ENCODE measurements at places on chromosomes 2 and 18.

DNA sequence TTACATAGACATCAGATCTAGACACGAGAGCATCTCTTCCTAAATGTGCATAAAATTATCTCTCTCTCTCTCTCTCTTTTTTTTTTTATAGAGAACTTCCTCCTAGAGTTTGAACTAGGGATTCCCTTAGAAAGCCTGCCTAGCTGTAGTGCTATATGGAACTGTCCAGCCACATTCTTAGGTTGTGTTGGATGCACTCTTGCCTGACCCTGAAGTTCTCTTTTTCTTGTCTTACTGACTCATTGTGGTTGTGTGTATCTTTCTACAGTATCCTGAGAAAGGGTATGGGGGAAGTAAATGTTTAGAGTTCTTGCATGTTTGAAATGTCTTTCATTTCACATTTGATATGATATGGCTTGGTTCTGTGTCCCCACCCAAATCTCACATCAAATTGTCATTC lies 368.2 kb downstream of the CDH2 start:
- no peak for DNase-seq

DNA sequence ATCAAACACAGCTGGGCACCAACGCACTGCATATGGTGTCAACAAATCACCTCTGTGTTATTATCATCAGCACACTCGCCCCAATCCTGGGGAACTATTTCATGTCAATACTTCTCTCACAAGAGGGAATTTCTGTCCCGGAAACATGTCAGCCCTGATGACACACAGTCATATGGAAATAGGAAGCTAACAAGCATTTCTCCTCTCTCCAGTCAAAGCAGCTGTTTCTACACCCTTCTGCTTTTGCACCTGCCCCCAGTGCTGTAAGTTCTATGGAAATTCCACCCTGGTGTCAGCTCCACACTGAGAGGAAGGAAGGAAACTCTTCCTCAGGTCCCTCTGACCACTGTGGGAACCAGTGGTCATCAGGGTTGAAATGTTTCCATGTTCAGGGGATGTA lies 447.6 kb upstream of the ID2 start:
- no peak for DNase-seq

DNA sequence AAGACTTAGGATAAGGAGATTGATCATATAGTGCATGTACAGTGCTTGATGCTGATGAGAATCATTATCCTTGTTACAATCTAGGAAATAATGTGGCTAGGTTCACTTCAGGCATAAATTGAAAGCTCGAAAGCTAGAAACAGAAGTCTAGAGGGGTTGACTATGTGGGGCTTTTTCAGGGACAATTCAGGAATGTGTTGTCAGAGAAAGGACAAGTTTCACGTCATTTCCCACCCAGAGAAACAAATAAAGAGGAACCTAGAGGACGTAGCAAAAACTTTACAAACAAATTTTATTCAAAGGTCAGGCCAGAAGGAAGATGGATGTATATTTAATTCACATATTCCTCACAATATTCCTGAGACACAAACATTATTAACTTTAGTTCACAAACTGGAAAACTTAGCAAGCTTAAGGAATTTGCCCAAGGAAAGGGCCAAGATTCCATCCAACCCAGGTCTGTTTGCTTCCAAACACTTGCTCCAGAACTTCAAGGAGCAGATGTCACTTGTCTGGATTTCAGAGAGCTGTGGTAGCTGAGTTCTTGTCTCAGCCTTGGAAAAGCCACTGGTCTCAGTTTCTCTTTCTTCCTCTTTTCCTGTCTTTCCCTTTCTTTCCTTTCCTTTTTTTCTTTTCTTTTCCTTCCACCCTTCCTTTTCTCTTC lies 7.4 kb downstream of the CYRIA start:
- DNase-seq, result no peak

- no peak for DNase-seq
These were observed 240.2 kb downstream of the KCNS3 start for GRCh38 chr2:18118703-18119102.

GRCh38 chr18:11808001-11808855 lies 43.0 kb upstream of the CHMP1B start:
- DNase-seq, result peak; percentile 17

DNA sequence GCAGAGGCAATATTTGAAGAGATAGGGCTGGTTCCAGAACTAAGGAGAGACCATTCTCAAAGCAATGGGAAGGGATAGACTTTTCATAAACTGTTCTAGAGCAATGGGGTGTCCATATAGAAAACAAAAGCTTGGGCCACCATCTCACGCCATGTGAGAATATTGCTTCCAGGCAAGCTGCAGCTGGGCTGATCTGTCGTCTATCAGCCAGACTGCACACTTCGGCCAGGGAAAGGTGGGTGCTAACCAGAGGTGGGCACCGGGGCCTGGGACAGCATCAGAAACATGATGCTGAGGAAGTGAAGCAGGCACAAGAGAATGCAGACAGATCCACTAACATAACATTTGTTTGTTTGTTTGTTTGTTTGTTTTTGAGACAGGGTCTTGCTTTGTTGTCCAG lies 43.7 kb downstream of the MYO7B start:
- DNase-seq, result no peak

DNA sequence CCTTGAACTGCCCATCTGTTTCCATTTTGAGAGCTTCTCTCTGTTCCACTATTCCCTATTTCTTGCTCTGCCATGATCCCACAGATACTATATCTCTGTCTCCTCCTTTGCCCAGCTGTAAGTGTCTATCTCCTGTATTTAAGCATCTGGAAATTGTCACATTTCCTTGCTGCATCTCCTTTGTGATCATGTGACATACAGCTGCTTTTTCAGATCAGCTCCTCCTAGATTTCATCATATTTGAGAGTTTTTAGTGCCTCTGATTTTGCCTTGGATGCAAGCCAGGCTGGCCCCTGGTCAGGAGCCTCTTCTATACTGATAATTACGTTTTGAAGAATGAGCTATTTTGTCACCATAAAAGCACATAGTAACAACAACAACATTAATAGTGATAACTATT lies 131.7 kb upstream of the TNP1 start:
- DNase-seq, result no peak

GRCh38 chr2:216636551-216637450 lies 3.6 kb downstream of the IGFBP2 start:
- no peak for DNase-seq

- no peak for DNase-seq
These were observed 18.7 kb upstream of the ACVR1 start for GRCh38 chr2:157894694-157895435.

DNA sequence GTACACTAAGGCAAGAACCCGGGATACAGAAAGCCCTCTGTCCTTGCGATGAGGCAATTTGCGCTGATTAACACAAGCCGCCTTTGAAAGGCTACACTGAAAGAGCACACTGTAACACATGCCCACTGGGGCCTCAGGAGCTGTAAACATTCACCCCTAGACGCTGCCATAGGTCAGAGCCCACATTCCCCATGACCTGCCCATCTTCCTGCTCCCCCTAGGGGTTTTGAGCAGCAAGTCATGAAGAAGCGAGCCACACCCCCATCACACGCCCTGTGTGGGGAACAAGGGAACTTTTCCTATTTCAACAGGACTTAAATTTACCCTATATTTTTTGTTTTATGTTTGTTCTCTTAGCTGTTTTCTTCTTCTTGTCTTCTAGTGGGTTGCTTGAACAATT lies 47.8 kb upstream of the SLC4A10 start:
- no peak for DNase-seq

DNA sequence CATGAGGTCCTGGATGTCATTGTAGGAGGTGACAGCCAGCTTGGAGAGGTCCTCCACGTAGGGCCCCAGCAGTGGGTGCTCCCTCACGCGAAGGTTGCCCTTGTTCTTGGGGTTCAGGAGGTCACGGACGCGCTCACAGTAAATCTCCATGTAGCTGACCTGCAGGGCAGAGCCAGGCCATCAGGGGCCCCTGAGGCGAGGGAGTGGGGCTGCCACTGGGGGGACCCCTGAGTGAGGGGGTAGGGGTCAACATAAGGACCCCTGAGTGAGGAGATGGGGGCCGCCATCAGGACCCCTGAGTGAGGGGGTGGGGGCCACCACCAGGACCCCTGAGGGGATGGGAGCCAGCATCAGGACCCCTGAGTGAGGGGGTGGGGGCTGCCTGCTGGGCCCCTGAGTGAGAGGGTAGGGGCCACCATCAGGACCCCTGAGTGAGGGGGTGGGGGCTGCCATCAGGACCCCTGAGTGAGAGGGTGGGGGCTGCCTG lies 33.6 kb downstream of the KIF1A start:
- DNase-seq, result no peak

DNA sequence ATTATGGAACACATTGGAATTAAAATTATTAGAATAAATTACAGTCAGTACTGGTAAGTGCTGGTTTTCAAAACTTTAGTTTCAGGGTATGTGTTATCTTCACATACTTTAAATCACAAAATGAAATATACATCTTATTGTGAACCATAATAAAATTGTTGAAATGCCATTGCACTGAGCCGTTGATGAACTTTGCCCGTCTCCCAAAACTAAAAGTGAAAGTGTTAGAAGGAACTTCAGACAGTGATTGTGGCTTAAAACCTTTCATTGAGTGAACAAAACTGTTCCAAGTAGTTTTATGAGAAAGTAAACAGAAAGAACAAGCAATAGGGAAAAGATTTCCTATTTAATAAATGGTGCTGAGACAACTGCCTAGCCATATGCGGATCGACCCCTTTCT lies 811.6 kb downstream of the PLCL1 start:
- no peak for DNase-seq

DNA sequence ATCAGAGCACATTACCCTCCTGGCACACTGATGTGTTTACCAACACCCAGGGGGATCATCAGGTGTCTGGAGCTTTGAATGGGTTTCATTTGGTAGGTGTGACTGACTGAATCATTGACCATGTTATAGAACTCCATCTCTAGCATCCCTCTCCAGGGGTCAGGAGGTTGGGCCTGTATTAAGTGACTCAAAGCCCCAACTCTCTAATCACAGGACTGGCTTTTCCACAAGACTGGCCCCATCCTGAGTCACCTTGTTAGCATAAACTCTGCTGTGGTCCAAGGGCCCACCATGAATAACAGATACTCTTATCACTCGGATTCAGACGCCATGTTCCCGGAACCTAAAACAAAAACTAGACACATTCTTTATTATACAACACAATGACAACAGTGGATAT lies 125.9 kb upstream of the NDUFV2 start:
- DNase-seq, result no peak

DNA sequence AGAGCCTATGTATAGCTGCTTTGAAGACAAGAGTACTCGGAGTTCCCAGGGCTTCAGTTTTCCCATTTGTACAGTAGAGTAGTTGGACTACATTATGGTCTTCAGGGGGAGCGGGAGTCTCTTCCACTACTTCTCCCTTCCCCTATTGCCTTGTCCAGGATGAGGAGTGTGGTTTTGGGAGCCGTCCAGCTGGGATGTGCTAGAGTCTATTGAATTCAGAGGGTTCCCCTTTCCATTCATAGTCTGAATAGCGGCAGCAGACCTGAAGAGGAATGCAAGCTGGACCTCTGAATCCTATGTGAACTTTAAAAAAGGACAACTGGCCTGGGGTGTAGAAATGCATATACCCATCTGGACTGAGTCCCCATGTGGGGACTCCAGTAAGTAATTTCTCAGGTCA lies 43.5 kb upstream of the EPG5 start:
- no peak for DNase-seq

DNA sequence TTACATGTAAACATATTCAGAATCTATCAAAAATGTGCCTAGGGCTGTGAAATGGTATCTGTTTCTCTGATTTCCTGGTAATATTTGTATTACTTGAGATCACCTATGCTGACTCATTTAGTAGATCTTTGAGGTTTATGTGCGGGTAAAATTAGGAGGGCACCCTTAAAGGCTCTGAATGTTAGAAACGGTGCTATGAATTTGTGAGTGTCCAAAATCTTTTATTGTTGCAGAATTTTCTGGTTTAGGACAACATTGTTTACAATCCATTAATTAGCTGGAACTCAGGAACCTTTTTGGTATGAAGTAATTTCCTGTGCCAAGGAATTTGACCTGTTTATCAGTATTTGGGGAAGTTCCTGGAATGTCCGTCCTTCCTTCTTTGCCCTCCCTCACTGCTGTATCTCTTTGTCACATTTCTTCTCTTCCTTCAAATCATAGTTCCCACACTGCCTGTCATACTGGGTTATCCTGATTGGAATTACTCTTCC lies 130.5 kb downstream of the TANC1 start:
- no peak for DNase-seq

DNA sequence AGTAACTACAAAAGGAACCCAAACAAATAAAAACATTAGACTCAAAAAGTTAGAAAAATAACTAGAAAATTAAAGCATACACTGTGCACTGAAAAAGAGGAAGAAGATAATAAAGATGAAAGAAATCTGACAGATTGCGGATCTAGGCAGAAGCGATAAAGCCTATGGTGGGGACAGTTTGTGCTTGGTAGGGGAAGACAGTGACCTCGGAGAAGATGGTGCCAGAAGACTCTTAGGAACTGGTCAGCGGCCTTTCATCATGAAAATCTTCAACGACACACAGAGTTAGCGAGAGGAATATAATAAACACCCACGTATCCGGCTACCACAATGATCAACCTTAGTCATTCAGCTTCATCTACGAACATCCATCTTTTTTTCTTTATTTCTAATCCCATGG lies 180.5 kb downstream of the HDAC4 start:
- DNase-seq, result no peak

DNA sequence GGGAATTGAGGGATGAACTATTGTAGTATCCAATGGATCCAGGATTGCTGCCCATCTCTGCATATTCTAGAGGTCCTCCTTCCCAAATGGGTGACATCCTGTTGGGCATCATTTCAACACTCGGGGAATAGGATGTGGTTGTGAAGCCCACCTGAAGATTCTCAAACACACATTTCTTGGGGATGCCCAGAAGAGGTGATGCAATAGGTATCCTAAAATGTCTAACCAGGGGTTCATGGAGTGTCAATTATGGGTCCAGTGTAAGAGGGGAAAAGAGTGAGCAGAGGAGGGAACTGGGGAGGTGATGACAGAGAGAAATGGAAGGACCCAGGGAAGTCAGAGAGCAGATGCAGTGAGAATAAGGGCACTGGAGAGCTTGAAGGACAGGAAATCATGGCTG lies 52.1 kb downstream of the POLE4 start:
- DNase-seq, result no peak

- no peak for DNase-seq
These were observed 35.6 kb upstream of the NRP2 start for GRCh38 chr2:205646680-205647079.

- DNase-seq, result no peak
These were observed 147.0 kb upstream of the ID2 start for GRCh38 chr2:8534729-8535468.

DNA sequence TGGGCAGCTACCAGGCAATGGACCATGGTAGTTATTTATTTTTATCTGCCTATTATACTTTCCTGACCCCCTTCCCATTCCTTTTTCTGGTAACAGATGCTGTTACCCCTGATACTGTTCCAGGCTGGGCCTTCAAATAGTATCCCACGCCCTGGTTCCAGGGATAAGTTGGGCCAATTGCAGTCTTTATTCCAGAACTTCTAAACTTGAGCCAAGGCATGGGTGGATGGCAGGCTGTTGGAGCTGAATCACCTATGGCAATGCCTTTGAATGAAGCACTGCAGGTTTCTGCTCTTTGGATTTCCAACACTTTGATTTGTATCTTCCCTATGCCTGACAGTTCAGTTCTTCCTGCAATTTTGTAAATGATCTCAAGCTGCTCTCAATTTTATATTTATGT lies 99.2 kb upstream of the LHCGR start:
- DNase-seq, result no peak

- DNase-seq, result no peak
These were observed 366.1 kb upstream of the MMADHC start for GRCh38 chr2:149953627-149954026.

Data from T1000 (cell line).